Right atrium auricular region (tissue), 2 donors: ENCODE measurements at places on chromosomes 5 and 9. TPM values are rescaled to one million over a fixed set of nuclear protein-coding genes. Genes with fewer than 3 reads are reported as not detected.

Gene RNF224
- total RNA-seq = not detected

Gene DMRT3
- total RNA-seq = not detected

GRCh38 chr5:19555876-19556275, 432.1 kb downstream of the CDH18 start:
- no peak overlapping the region for H3K27ac ChIP-seq
- H3K4me1 ChIP-seq = no peaks in the 10 kb centered on the region
- H3K36me3 ChIP-seq = no peaks in the 10 kb centered on the region
- H3K4me3 ChIP-seq = no peak overlapping the region
- no peaks in the 10 kb centered on the region for H3K27me3 ChIP-seq

GRCh38 chr5:169880012-169880663, 100.2 kb downstream of the INSYN2B start:
- no peak overlapping the region for H3K27ac ChIP-seq
- no peak for DNase-seq
- no peaks in the 10 kb centered on the region for H3K27me3 ChIP-seq
- H3K36me3 ChIP-seq = no peaks in the 10 kb centered on the region
- H3K4me1 ChIP-seq = no peaks in the 10 kb centered on the region
- no peak overlapping the region for H3K4me3 ChIP-seq

GRCh38 chr9:134475011-134475790, 148.9 kb downstream of the RXRA start:
- no peaks in the 10 kb centered on the region for H3K27me3 ChIP-seq
- peak overlapping the region; percentile 55 for H3K27ac ChIP-seq
- no peak overlapping the region for H3K4me3 ChIP-seq
- H3K36me3 ChIP-seq = no peaks in the 10 kb centered on the region
- DNase-seq = peak; percentile 86

GRCh38 chr9:128150594-128151308, 1.5 kb downstream of the LCN2 start:
- no peak overlapping the region for H3K27ac ChIP-seq
- H3K36me3 ChIP-seq = no peaks in the 10 kb centered on the region
- no peak for DNase-seq
- H3K4me3 ChIP-seq = no peak overlapping the region
- peaks cover 8% of the 10 kb centered on the region for H3K4me1 ChIP-seq
- H3K27me3 ChIP-seq = no peaks in the 10 kb centered on the region

GRCh38 chr9:108636013-108636412, 219.8 kb downstream of the ACTL7B start:
- no peaks in the 10 kb centered on the region for H3K36me3 ChIP-seq
- no peaks in the 10 kb centered on the region for H3K27me3 ChIP-seq
- DNase-seq = no peak
- no peak overlapping the region for H3K27ac ChIP-seq

Gene TLE1
- 17.1 TPM for total RNA-seq

DNA sequence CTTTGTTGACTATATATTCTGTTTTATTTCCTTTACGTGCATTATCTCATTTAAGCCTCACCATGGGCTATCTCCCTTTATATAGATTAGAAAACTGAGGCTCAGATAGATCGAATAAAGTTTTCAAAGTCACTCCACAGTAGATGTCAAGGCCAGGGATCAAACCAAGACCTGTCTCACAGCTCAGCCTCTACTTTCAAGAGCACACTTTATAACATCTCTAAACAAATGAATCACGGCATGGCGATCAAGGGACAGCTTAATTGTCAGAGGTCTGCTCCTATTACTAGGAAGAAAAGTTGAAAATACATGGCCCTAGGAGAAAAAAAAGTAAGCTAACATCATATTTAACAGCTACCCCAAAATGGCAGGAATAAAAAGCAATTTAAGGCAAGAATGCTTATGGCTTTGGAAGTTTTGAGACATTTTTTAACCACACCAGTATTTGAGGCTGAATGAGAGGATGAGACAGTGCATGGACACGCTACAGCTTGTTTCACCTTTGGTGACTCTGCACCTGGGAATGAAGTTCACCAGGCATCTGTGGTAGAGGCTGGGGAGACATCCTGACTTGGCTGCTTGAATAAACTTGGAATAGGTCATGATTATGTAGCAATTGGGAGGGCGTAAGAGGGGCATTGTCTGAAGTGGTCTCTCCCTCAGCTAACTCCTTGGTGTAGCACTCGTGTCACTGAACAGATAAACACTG, 486.8 kb upstream of the WWC1 start:
- H3K36me3 ChIP-seq = no peaks in the 10 kb centered on the region
- H3K4me1 ChIP-seq = no peaks in the 10 kb centered on the region
- no peak for DNase-seq
- H3K4me3 ChIP-seq = no peak overlapping the region

- no peaks in the 10 kb centered on the region for H3K36me3 ChIP-seq
- H3K27ac ChIP-seq = peak overlapping the region; percentile 62
- H3K4me3 ChIP-seq = no peak overlapping the region
Measured at GRCh38 chr9:104905153-104905901, 22.6 kb downstream of the ABCA1 start.

GRCh38 chr5:157497875-157498611, 38.0 kb downstream of the NIPAL4 start:
- H3K27me3 ChIP-seq = no peaks in the 10 kb centered on the region
- no peak overlapping the region for H3K27ac ChIP-seq
- peaks cover 67% of the 10 kb centered on the region for H3K36me3 ChIP-seq
- no peak overlapping the region for H3K4me3 ChIP-seq
- H3K4me1 ChIP-seq = no peaks in the 10 kb centered on the region
- DNase-seq = no peak

DNA sequence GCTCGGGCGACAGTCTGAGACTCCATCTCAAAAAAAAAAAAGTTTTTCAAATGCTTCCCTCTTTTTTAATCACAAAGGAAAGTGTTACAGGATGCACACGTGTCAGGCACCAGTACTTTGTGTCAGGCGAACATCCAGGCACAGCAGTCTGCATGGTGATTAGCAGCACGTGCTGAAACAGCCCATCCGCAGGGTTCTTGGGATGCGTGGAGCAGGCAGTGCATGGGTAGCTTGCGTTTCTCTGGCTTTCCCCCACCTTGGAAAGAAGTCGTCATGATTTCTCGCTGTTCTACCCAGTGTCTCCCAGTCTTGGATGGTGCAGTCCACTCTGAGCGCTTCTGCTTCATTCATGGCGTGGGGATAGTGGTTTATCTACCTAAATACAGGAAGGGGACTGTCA, 35.4 kb downstream of the GPR107 start:
- H3K36me3 ChIP-seq = peaks cover 72% of the 10 kb centered on the region
- H3K27me3 ChIP-seq = no peaks in the 10 kb centered on the region
- no peaks in the 10 kb centered on the region for H3K4me1 ChIP-seq
